ENCODE measurements at places on chromosomes 7 and 10. TPM values are rescaled to one million over a fixed set of nuclear protein-coding genes. Genes with fewer than 3 reads are reported as not detected.

- no peak for DNase-seq
Observed at GRCh38 chr7:129684777-129685176, 73.3 kb downstream of the NRF1 start.

DNA sequence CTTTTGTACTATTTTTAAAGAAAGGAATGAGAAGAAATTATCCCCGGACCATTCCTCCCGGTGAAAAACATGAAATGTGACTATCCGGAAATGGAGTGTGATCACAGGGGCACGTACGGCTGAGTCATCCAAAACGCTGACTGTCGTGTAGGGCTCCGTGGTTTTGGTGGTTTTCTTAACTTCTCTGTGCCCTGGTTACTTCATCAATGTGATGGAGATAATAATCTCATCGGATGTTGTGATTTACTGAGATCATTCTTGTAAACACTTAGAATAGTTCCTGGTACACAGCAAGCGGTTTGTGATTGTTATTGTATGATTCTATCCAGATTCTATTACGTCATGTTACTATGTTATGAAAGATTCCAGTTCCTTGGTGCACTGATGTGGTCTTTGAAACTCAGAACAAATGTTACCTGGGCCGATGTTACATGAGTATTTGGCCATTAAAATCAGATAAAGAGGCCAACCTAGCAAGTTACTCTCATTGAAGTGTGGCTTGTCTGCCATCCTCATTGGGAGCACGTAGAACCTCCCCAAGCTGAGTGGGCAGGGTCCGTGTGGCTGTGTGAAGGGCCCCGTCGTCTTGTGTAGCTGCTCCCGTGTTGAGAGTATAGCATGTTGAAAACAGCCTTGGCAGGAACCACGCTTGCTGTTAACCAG is 99.5 kb downstream of the CAMK1D start:
- no peak for DNase-seq

DNA sequence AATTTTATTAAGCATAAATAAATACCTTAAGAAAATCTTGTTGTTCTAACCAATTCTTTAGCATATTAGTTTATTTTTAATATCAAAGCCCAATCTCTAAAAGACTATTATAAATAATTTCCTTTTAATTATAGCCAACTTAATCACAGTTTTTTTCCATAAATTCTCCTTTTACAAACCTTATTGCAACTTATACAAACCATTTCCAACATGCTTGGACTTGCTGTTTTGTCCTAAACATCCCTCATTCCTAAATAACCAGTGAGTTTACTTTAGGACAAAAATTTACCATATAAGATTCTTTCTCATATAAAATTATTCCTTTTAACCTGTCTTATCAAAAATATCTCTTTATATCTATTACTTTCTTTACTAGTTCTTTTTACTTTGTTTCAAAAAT is 25.2 kb upstream of the LSM8 start:
- DNase-seq, result no peak

STAG3 gene
- not detected for total RNA-seq

DNA sequence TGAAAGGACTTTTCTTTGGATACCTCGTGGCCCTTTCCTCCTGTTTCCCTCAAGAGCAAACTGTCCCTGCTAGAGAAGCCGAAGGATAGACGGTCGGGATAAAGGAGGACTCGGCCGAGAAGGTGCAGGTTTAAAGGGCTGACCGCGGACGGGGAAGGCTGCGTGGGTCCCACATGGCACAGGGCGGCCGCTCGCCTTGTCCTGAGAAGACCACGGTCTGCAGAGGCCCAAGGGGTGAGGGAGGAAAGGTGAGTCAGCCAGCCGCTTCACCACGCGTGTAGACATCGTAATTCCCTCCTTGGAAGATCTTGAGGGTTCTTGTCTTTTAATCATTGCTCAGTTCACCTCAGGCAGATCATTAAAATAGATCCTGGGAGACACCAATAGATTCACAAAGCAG is 253.8 kb downstream of the DPP6 start:
- DNase-seq, result no peak

GRCh38 chr10:121324678-121325213 is 273.5 kb downstream of the FGFR2 start:
- DNase-seq, result no peak

CHAT gene
- total RNA-seq, result not detected

DNA sequence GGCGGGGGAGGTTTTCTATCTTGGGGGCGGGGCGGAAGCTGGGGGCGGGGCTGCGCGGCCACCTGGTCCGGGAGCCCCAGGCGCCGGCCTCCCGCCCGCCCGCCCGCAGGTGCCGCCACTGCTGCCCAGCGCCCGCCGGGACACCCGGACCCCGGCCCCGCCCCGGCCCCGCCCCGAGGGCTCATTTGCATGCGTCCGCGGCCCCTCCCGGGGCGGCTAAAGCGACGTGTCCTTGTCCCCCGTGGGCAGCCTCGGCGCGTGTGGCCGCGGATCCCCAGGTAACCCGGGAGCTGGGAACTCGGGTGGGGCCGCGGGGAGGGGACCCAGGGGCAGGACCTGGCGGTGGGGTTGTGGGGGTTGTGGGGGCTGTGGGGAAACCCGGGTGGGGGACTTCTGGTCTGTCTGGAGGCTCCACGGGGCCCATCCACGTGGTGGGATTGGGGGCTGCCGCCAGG is at the start of gene BHLHA15:
Gene BHLHA15 (plus strand): TSS at position 219 of the 455 bp plus-strand sequence. CDS start 871 bp downstream, outside the sequence.
- no peak for DNase-seq
